ENCODE measurements at places on chromosomes 2 and 18.
A peak's percentile ranks its signal among the peaks of the same experiment; 100 is the strongest.

- DNase-seq = no peak
These were observed 35.4 kb downstream of the ANKRD29 start for GRCh38 chr18:23627321-23627720.

GRCh38 chr2:85750587-85751575, 2.9 kb upstream of the ATOH8 start:
- no peak for DNase-seq

- DNase-seq = no peak
These were observed 221.5 kb downstream of the TFCP2L1 start for GRCh38 chr2:121063471-121063870.

DNA sequence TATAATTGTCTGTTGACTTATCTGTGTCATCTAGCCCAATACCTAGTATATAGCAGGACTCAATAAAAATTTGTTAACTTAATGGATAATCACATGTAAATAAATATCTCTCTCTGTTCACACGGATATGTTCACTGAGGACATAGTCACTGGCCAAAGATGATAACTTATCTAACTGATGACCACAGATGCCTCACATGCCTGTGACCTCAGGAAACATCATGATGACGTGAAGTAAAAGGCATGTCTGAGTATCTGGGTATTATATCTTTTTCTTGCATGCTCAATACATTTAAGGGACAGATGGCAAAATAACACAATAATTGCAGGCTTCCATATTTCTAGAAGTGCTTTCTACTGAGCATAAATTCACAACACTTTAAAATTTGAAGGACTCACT, 41.4 kb upstream of the PARD3B start:
- DNase-seq = no peak

GRCh38 chr2:47260971-47261370, 105.9 kb upstream of the STPG4 start:
- no peak for DNase-seq

GRCh38 chr2:15560140-15560987, 770 bp downstream of the NBAS start:
- no peak for DNase-seq

GRCh38 chr18:47615043-47615442, 315.4 kb downstream of the SMAD2 start:
- no peak for DNase-seq

DNA sequence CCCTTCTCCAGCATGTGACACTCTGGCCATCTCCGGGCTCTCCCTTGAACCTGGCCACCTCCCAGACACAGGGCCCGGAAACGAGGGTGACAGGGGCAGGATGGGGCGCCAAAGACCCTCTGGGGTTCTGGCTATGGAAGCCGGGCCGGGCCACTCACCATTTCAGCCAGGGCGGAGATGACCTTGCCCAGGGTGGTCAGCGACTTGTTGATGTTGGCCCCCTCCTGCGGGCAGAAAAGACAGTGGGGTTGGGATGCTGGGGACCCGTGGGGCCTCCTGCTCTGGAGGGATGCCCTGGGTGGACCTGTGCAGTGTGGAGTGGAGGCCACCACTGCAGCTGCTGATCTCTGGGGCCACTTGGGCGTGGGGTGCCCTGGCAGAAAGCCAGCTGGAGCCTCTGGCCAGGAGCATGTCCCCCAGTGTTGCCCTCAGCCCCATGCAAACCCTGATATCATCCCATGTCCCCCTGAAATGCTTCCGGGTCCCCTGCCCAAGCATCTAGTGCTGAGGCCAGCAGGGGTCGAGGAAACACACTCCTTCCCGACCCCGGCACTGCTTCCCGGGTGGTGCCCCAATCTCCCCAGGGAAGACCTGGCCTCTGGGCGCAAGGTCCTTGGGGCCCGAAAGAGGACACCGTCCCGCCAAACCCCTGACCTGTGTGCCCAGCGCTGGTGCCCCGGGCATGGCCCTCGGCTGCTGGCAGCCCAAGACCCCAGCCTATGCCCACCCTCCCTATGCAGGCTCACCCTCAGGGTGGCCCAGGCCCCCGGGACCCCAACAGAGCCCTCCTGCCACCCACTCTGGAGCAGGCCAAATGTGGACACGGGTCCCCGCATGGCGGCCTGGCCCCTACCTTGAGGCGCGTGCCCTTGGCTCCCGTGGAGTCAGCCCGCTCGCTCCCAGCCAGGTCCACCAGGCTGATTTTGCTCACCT, 36.9 kb downstream of the KIF1A start:
- DNase-seq = no peak

DNA sequence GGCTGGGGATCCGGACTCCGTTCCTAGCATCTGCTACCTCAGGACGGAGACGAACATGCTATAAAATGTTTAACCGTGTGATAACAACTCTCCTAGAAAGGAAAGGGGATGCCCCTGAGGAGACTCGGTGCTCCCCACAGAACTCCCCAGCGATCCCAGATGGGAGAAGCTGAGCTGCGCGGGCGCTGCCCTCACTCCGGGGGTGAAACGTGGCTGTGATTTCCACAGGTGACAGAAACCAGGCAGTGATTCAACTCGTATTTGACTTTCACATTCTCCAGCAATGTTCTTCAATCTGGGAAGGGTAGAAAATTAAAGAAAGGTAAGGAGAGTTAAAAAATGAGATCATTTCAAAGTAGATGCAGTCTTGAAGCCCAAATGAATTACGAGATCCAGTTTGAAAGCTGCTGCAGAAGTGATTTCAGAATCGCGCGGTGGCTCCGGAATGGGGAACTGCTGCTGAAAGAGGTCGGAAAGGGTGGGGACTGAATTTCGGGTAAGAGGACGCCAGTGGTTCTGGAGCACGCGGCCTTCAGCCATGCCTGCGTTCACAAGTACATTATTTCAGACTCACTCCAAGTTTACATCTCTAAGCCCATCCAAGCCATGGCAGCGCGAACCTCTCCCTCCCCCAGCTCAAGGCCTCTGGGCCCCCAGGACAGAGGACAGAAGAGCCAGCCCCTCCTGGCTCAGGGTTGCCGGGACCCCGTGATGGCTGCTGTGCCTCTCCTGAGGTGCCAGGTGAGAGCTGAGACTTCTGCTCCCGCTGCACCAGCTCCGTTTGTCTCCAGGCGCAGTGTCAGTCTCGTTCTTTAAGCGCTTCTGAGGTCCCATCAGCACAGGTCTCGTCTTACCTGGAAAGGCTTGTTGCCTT, 39.5 kb downstream of the ADNP2 start:
- no peak for DNase-seq

GRCh38 chr2:605674-606608, 71.3 kb downstream of the TMEM18 start:
- DNase-seq = no peak

- no peak for DNase-seq
These were observed 49.3 kb upstream of the GALNT3 start for GRCh38 chr2:165843351-165843750.

- DNase-seq = no peak
These were observed 6.1 kb downstream of the ONECUT2 start for GRCh38 chr18:57441071-57441794.

DNA sequence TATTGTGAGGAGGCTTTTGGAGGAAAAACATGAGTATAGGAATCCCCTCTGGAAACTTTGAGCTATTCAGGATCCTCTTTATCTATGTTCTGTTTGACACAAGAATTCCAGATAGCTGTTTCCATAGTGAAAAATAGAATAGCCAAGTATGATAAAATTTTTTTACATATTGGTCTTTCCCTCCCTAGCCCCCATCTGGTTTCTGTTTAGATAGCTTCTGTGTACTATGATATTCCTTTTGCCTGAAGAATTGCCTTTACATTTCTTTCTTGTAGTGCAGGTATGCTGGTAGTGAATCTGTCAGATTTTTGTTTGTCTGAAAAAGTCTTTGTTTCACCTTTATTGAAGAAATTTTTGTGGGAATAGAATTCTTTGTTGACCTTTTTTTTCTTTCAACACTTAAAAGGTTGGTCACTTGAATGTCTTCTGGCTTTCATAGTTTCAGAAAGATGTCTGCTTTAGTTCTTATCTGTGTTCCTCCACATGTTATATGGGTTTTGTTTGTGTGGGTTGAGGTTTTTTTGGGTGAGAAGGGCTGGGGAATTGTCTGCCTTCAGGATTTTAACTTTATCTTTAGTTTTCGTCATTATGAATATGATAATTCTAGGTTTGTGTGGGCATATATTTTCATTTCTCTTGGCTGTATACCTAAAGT, 29.9 kb upstream of the FBLN7 start:
- DNase-seq = no peak

DNA sequence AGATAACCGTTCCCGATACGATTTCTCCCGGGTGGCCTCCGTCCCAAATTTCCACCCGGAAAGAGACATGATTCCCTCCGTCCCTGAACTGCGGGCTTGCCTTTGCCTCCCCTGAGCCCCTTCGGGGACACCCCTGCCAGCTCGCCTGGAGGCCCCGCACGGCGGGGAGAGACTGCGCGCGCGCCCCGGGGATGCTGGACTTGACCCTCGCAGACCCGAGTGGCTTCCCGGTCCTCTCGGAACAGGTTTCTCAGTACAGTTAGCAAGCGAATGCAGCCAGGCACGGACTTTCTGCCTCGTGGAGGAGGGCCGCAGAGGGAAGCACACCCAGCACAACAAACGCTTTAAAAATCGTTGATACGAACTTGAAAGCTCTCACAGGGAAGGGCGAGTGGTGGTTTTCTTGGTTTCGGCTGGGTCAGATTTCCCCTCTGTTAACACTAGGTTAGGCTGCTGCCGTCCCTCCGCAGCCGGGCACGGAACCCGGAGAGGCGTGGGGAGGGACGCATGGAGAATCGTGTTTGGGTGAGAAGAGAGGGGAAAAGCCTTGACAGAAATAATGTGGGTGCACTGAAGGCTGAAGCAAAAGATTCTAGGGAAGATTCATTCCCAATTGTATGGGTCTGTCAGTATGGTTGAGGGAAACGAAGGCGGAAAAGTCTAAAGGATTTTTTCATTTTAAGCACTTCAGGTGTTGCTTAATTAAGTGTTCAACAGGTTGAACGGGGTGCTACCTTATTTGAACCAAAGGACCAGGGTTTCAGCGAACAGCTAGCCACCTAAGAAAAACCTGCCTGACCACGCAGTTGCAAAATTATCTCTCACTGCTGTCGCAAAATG, 916 bp downstream of the TNFRSF11A start:
- DNase-seq = peak; percentile 25

GRCh38 chr18:50616484-50617048, 56.7 kb downstream of the MAPK4 start:
- no peak for DNase-seq

DNA sequence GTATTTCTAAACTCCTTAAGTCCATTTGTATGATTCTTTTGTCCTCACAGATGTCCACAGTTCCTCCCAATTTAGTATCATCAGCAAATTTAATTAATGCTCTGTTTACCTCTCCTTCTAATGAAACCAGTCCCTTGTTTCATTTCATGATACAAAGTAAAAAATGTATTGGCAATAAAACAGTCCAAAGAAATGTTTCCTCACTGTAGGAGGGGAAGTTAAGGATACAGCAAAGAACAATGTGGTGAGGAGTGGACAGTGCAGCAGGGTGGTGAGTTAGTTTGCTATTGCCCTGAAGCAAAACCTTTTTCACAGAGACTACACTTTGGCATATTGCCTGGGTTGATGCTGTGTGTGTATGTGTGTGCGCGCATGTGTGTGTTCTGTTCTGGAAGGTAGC, 401.5 kb downstream of the ARHGAP15 start:
- DNase-seq = no peak

DNA sequence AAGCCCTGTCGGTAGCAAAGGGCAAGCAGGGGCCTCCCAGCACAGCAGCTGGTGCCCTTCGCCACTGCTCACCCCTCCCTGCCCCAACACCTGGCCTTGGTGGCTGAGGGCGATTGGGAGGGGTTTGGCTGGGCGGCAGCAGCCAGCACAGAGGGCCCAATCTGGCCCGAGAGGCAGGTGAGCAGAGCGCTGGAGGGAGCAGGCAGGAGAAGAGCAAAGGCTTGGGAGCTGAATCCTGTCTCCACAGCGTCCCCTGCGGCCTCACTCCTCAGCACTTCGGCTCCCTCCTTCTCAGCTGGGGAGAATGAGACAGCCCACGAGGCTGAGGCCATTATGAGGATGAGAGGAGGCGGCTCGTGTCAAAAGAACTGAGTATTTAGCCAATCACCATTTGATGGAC, 74.9 kb upstream of the TAF1B start:
- DNase-seq = no peak

GRCh38 chr2:27545348-27546141, 37.3 kb upstream of the ZNF512 start:
- no peak for DNase-seq

GRCh38 chr18:63264871-63265270, 54.7 kb downstream of the BCL2 start:
- no peak for DNase-seq

DNA sequence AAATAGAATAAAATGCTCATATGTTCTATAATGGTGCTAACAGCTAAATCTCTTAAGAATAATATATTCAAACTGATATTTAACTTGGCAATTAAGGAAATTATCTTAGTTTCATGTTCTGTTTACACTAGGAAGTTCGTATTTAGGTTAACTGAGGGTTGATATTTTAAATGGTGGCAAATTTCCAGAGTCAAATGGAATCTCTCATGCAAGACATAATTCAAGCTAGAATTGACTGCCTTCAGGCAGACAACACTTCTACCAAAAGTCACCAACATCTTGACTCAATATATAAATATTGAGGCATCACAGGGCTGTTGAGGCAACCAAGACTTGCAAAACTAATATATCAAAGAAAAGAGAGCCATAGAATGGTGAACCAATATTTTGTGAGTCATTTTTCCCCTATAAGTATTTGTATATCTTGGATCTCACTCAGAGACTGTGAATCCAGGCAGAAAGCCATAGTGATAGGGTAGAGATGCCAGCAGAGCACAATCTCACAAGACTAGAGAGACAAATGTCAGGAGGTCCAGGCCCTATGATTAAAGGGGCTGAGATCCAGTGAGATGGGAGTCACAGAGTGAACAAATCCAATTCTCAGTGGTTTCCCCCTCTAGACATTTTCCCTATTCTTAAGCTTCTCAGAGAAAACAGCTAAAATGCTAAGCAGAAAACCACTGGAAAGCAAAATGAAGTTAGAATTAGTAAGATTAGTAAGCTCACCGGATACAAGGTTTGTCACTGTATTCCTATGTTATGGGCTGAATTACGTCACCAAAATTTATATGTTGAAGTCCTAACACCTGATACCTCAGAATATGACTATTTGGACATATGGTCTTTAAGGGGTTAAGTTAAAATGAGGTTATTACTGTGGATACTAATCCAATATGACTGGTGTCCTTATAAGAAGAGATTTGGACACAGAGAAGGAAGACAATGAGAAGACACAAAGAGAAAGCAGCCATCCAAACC, 358.2 kb upstream of the UBE2E3 start:
- no peak for DNase-seq

GRCh38 chr2:220684099-220684498, 888.0 kb downstream of the EPHA4 start:
- no peak for DNase-seq
